Amniotic stem cell (primary cell): ENCODE measurements at places on chromosomes 12 and 14.

- no peak for DNase-seq
Measured at GRCh38 chr14:22227084-22227483, 361.9 kb downstream of the DAD1 start.

- DNase-seq, result no peak
Measured at GRCh38 chr12:98371419-98371818, 144.0 kb upstream of the TMPO start.

GRCh38 chr14:68109132-68109900 lies 289.7 kb downstream of the RAD51B start:
- DNase-seq, result no peak

GRCh38 chr12:13573698-13574321 lies 377.3 kb downstream of the EMP1 start:
- no peak for DNase-seq

GRCh38 chr14:59333235-59333634 lies 131.9 kb downstream of the GPR135 start:
- no peak for DNase-seq

DNA sequence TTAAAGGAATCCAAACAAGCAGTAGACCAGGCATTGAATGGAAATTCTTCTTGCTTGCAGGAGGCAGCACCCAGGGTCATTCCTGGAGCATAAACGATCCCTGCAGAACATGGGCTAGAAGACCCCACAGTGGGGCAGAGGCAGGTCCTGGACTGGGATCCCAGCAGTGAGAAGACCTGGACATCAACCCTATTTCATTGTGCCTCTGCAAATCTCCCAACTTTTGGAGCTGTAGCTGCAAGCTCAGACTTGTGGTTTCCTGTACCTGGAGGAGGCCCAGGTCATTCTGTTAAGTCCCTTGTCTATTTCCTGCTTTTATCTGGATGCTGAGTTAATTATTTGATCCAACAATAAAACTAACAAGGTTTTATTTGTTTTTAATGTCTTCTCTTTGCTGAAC lies 61.7 kb downstream of the CALM1 start:
- no peak for DNase-seq

DNA sequence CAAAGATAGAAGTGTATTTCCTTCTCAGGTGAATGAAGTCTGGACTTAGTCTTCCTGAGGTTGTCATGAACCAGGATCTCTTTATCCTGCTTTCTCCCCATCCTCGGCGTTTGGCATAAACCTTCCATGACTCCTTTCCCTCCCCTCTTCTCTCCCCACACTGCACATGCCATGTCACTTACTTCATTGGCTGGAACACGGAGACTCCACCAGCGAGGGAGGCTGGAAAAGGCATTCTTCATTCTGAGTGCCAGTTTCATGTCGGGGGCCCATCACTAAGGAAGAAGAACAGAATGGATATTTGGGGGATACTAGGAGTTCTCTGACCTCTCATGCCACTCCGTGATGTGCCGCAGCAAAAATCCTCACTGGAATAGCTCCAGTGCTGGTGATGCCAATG lies 105.6 kb downstream of the VCPKMT start:
- peak; percentile 15 for DNase-seq

- DNase-seq, result no peak
Measured at GRCh38 chr12:121061831-121062230, 22.8 kb upstream of the OASL start.

GRCh38 chr12:51051787-51052186 lies 3.7 kb downstream of the LETMD1 start:
- no peak for DNase-seq
